ENCODE measurements at places on chromosomes 2 and 18. TPM values are rescaled to one million over a fixed set of nuclear protein-coding genes. Genes with fewer than 3 reads are reported as not detected.

DNA sequence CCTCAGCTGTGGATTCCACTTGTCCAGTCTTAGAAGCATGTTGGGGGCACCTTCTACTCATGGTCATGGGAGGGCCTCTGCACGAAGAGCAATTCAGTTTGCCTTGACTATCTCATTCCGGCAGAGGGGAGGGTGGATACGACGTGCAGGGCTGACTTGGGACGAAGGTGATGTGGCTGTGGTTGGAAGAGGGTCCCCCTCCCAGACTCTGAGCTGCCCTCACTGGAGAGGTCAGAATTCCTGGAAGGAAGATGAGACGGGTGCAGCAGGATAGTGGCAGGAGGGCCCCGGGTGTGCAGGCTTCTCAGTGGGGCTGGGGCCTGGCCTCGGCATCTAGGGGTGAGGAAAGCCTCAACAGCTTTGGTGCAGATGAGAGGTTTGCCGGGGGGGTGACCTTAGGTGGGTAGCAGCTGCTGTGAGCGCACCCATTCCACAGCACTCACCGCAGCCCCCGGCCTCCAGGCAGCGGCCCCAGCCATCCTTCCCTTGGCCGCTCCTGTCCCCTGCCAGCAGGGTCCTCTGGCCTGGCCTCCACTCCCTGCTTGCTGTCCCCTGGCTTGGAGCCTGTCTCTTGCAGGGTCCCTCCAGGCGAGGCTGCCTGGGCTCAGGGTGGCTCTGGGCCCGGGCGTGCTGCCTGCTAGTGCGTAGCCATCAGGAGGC, 3.2 kb downstream of the RNPEPL1 start:
- H3K27me3 ChIP-seq: no peaks in the 10 kb centered on the region
- H3K36me3 ChIP-seq: no peaks in the 10 kb centered on the region
- no peak overlapping the region for H3K4me3 ChIP-seq

DNA sequence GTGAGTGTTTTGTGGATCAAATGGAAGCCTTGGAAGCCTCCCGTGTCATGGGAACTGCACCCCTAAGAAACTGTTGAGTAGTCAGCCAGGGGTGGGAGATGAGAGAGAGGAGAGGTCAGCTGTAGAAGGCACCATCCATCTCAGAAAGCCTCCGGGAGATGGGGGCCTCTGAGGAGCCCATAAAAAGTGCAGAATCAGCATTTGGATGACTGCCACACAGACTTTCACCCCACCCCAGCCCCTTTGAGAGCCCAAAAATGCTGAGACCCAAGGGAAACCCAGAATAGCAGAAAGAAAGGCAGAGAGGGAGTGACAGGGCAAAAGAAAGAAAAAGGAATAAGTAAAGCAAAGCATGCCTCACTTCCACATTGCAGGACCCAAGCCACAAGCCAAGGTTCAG, 443.1 kb upstream of the ZEB2 start:
- no peaks in the 10 kb centered on the region for H3K4me1 ChIP-seq
- H3K4me3 ChIP-seq: no peak overlapping the region
- no peak overlapping the region for H3K27ac ChIP-seq
- H3K36me3 ChIP-seq: no peaks in the 10 kb centered on the region
- H3K27me3 ChIP-seq: no peaks in the 10 kb centered on the region

GRCh38 chr2:39995005-39995737, 216.1 kb upstream of the THUMPD2 start:
- DNase-seq: no peak
- no peaks in the 10 kb centered on the region for H3K36me3 ChIP-seq
- H3K27ac ChIP-seq: no peak overlapping the region

DNA sequence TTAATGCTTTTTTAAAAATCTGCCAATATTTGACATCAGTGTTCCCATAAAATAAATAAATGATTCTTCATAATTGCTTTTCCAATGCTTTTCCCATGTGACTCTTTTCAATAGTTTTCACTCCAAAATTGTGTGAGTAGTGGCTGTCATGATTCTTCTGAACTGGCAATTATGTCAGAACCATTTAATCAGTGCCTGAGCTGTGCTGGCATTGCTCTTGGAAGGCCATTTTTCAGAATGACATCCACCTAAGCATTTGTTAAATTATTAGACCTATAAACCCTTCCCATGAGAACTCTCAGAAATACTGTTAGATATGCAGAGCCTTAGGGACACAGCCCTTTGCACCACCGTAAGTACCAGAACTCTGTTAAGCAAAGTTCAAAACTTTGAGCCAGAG, 334.9 kb upstream of the RAB12 start:
- no peak overlapping the region for H3K27ac ChIP-seq
- DNase-seq: no peak
- no peaks in the 10 kb centered on the region for H3K4me1 ChIP-seq

DNA sequence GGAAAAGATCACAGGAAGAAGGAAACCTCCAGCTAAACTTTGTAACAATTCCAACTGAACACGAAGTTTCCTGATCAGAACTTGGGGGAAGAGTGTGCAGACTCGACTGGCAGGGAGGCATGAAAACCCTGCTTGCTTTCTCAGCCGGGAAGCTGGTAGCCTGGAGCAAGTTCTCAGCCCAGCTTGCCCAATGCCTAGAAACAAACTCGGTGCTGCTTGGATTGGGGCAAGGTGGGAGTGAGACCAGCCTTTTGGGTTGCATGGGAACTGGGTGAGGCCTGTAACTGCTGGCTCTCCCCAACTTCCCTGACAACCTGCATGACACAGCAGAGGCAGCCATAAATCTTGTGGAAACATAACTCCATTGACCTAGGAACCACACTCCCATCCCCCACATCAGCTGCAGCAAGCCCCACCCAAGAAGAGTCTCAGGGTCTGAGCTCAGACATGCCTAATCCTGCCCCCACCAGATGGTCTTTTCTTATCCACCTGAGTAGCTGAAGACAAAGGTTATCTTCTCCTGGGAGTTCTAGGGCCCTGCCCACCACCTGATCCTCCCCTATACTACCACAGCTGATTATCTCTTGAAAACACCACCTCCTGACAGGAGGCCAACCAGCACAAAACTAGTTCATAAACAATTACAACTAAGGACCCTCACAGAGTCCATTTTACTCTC, 1859.7 kb upstream of the CELF4 start:
- no peak for DNase-seq
- no peaks in the 10 kb centered on the region for H3K36me3 ChIP-seq
- no peaks in the 10 kb centered on the region for H3K4me1 ChIP-seq
- H3K27ac ChIP-seq: no peak overlapping the region
- H3K4me3 ChIP-seq: no peak overlapping the region

- no peaks in the 10 kb centered on the region for H3K4me1 ChIP-seq
- no peak for DNase-seq
Measured at GRCh38 chr18:31274931-31275330, 43.0 kb upstream of the DSG1 start.

- peak; percentile 85 for DNase-seq
- H3K4me3 ChIP-seq: peak overlapping the region; percentile 44
- peaks cover 3% of the 10 kb centered on the region for H3K4me1 ChIP-seq
- H3K36me3 ChIP-seq: no peaks in the 10 kb centered on the region
- no peak overlapping the region for H3K27ac ChIP-seq
Measured at GRCh38 chr18:58768293-58768974, 96.2 kb upstream of the ZNF532 start.

GRCh38 chr2:196233021-196233804, 61.8 kb upstream of the STK17B start:
- no peak overlapping the region for H3K4me3 ChIP-seq
- peak; percentile 26 for DNase-seq
- no peaks in the 10 kb centered on the region for H3K36me3 ChIP-seq
- H3K27ac ChIP-seq: peak overlapping the region; percentile 82
- H3K4me1 ChIP-seq: peaks cover 77% of the 10 kb centered on the region
- H3K27me3 ChIP-seq: no peaks in the 10 kb centered on the region

DNA sequence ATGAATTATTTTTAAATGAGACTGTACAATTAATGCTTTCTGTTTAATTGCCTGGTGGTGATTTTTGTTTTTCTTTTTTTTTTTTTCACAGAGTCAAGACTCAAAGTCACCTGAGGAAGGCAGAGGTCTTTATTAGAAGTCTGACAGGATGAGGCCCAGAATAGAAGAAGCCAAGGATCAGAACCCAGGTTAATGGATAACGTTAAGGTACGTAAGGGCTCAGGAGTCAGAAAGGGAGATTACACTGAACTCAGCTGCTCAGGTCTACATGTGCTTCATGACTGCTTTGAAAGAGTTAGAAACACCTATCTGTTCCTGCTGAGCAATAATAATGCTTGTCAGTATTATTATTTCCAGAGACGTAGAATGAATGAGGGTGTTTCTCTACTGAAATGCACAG, 196.5 kb downstream of the LRATD1 start:
- H3K36me3 ChIP-seq: no peaks in the 10 kb centered on the region
- no peak overlapping the region for H3K27ac ChIP-seq
- H3K27me3 ChIP-seq: no peaks in the 10 kb centered on the region
- H3K4me1 ChIP-seq: no peaks in the 10 kb centered on the region
- DNase-seq: no peak
- H3K4me3 ChIP-seq: no peak overlapping the region

GRCh38 chr2:36801088-36801487, 104.6 kb downstream of the VIT start:
- no peak overlapping the region for H3K27ac ChIP-seq
- H3K4me3 ChIP-seq: no peak overlapping the region
- H3K36me3 ChIP-seq: no peaks in the 10 kb centered on the region
- no peaks in the 10 kb centered on the region for H3K27me3 ChIP-seq
- no peak for DNase-seq

- no peak overlapping the region for H3K4me3 ChIP-seq
- H3K27ac ChIP-seq: no peak overlapping the region
Measured at GRCh38 chr2:163462993-163463392, 272.8 kb downstream of the FIGN start.

- no peak overlapping the region for H3K4me3 ChIP-seq
- peak overlapping the region; percentile 33 for H3K27ac ChIP-seq
- H3K4me1 ChIP-seq: peaks cover 25% of the 10 kb centered on the region
- H3K36me3 ChIP-seq: no peaks in the 10 kb centered on the region
Measured at GRCh38 chr2:39266139-39266805, 22.5 kb upstream of the CDKL4 start.

GRCh38 chr2:41410011-41410410, 637.8 kb upstream of the PKDCC start:
- no peaks in the 10 kb centered on the region for H3K36me3 ChIP-seq
- no peaks in the 10 kb centered on the region for H3K4me1 ChIP-seq
- no peak for DNase-seq
- H3K27me3 ChIP-seq: no peaks in the 10 kb centered on the region
- no peak overlapping the region for H3K4me3 ChIP-seq

- H3K27me3 ChIP-seq: no peaks in the 10 kb centered on the region
- H3K4me3 ChIP-seq: no peak overlapping the region
- H3K4me1 ChIP-seq: no peaks in the 10 kb centered on the region
- no peaks in the 10 kb centered on the region for H3K36me3 ChIP-seq
- DNase-seq: no peak
Measured at GRCh38 chr2:29293830-29294438, 178.7 kb downstream of the CLIP4 start.

- H3K4me1 ChIP-seq: no peaks in the 10 kb centered on the region
- no peaks in the 10 kb centered on the region for H3K27me3 ChIP-seq
- DNase-seq: no peak
- H3K4me3 ChIP-seq: no peak overlapping the region
Measured at GRCh38 chr2:101881131-101881530, 110.6 kb upstream of the IL1R2 start.

DNA sequence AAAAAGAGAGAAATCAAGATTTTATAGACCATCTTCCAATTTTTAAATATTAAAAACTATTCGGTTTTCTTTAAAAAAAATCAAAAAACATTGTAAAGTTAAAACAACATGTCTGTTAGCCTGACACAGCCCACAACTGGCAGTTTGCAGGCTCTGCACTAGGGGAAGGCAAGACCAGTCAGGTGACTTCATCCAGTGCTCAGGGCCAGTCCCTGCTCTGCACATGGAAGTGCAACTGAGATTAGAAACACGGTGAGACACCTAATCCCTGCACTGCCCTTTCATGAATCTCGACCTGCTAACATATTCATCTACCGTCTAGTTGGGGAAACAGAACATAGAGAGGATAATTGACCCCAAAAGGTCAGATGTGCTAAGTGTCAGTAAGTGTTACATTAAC, 135.2 kb downstream of the BARD1 start:
- H3K36me3 ChIP-seq: no peaks in the 10 kb centered on the region
- H3K27ac ChIP-seq: no peak overlapping the region
- H3K4me3 ChIP-seq: no peak overlapping the region
- DNase-seq: no peak
- no peaks in the 10 kb centered on the region for H3K4me1 ChIP-seq
- H3K27me3 ChIP-seq: no peaks in the 10 kb centered on the region

DNA sequence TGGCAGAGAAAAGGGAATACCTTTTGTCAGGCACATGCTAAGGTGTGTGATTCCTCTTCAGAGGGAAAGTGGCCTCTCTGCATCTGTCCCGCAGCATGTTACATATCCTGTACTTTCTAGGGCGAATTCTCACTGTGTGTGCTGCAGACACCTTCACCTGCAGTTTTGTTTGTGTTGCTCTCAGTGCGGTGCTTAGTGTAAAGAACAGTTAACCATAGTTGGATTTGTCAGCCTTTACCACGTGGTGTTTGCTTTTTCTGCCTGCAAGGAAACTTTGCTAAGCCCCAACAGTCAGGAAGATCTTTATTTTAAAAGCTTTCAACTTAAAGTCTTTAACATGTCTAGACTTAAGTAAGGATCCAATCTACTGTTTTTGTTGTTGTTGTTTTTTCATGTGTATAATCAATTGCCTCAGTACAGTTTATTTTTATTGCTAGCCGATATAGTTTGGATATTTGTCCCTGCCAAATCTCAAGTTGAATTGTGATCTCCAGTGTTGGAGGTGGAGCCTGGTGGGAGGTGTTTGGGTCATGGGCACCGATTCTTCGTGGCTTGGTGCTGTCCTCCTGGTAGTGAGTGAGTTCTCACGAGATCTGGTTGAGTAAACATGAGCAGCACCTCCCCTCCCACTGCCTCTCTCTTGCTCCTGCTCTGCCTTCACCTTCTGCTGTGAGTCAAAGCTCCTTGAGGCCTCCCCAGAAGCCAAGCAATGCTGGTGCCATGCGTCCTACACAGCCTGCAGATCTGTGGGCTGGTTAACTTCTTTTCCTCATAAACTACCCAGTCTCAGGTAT, 90.6 kb downstream of the SNTG2 start:
- H3K4me3 ChIP-seq: no peak overlapping the region
- H3K4me1 ChIP-seq: no peaks in the 10 kb centered on the region
- H3K36me3 ChIP-seq: no peaks in the 10 kb centered on the region

GRCh38 chr2:86014493-86014892, 91.2 kb downstream of the POLR1A start:
- H3K27ac ChIP-seq: peak overlapping the region; percentile 87
- no peak for DNase-seq
- H3K4me3 ChIP-seq: no peak overlapping the region
- H3K36me3 ChIP-seq: no peaks in the 10 kb centered on the region

- H3K27me3 ChIP-seq: peaks cover 2% of the 10 kb centered on the region
- no peaks in the 10 kb centered on the region for H3K36me3 ChIP-seq
- H3K27ac ChIP-seq: no peak overlapping the region
- H3K4me3 ChIP-seq: no peak overlapping the region
- no peak for DNase-seq
Measured at GRCh38 chr2:26971911-26972786, 1.7 kb downstream of the MAPRE3 start.

GRCh38 chr2:27298391-27299080, 9.7 kb downstream of the UCN start:
- H3K36me3 ChIP-seq: no peaks in the 10 kb centered on the region
- H3K4me3 ChIP-seq: no peak overlapping the region
- no peak for DNase-seq
- H3K27ac ChIP-seq: no peak overlapping the region

- no peak for DNase-seq
- peaks cover 6% of the 10 kb centered on the region for H3K36me3 ChIP-seq
- H3K27me3 ChIP-seq: no peaks in the 10 kb centered on the region
- H3K4me1 ChIP-seq: peaks cover 27% of the 10 kb centered on the region
- no peak overlapping the region for H3K27ac ChIP-seq
Measured at GRCh38 chr18:63216516-63217311, 102.9 kb downstream of the BCL2 start.

PTCD3 gene
- total RNA-seq: 174 TPM

CRYBA2 gene
- not detected for total RNA-seq

EFEMP1 gene
- total RNA-seq: not detected

RAX gene
- not detected for total RNA-seq

SOX11 gene
- total RNA-seq: not detected

COL4A4 gene
- total RNA-seq: 34.6 TPM

PTPN18 gene
- 102 TPM for total RNA-seq
